ENCODE measurements at places on chromosomes 6 and 20. TPM values are rescaled to one million over a fixed set of nuclear protein-coding genes. Genes with fewer than 3 reads are reported as not detected.

- no peak for DNase-seq
Measured at GRCh38 chr6:160042014-160042773, 73.3 kb downstream of the IGF2R start.

DNA sequence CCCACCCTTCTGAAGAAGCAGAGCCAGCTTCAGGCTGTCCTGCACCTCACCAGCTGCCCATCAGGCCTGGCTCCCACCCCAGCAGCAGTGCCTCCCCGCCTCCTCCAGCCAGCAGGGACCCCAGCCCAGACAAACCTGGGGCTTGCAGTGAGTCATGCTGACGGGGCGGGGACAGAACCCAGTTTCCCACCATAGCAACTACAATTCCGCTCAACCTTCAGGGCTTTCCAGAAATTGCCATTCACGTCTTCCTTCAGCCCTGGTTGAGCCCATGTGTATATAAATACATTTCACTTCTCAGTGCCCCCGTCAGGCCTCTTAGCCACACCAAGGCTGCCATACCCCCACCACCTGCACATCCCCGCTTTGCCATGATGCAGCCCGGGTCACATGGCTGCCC lies 4.4 kb downstream of the SPDEF start:
- DNase-seq, result no peak

DNA sequence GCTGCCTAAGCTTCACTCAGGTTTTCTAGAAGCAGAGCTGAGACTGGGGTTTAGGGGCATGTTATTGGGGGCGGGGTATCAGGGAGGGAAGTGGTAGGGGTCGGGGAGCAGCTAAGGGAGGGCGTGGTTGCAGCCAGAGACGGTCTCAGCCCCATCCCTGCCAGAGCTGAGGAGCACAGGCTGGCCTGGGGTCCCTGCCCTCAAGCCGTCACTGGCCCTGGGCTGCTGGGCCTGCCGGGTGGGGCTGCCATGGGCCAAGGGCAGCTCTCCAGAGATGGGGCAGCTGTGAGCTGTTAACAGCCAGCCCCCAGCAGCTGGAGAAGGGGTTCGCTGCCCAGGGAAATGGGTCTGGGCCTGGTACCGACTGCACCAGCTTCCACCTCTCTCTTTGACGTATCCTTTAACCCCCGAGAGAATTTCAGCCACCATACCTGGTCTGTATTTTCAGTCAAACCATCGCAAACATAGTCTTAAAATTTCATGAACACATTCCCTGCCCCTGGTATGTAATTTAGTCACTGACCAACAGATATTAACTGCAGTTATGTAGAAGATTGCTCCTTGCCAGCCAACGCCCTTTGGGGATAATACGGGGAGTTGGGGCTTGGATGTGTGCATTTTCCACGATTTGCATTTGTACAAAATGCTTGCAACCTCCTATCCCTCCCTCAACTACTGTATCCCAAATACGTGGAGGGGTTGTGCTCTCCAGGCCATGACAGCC lies 253.4 kb downstream of the TAF4 start:
- no peak for DNase-seq

DNA sequence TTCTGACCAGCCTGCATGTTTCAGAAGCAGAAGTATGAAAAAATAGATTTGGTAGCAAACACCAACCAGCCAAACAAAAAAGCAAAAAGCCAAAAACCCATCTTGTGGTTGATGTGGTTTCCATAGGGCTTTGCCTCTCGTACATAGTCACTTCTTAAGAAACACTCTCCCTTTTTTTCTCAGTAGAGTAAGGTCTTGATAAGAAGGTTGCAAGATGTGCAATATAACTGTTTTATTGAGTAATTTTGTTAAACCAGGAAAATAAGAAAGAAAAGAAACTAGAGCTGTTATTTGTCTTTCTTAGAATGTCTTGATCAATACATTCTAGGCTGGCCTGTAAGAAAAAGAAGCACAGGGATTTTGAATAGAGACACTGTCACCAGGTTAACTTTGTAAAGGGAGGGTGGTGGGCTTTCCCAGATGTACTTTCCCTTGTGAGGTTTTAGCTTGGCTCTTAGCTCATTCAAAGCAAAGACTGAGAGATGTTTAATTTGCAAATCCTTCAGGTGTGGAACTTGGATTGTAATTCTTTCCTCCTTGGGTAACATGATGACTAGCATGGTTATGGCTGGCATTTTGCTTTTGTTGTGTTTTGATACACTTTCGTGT lies 49.7 kb downstream of the AKAP12 start:
- no peak for DNase-seq

Gene BTN1A1
- not detected for total RNA-seq

Measured in dermis blood vessel endothelial cell (primary cell).